PC-9 (cell line): ENCODE measurements at places on chromosomes 3 and 15. TPM values are rescaled to one million over a fixed set of nuclear protein-coding genes. Genes with fewer than 3 reads are reported as not detected.

Gene LYZL4
- not detected in 2 replicates for total RNA-seq

Gene ISL2
- 0.24 and 0.63 TPM in 2 replicates for total RNA-seq

Gene ADCY5
- total RNA-seq: 0.24 TPM in 1 of 2 replicates, not detected in the other

Gene SNUPN
- 37.6 and 40.0 TPM in 2 replicates for total RNA-seq

Gene REC114
- total RNA-seq: not detected in 2 replicates

Gene EFCC1
- 0.24 and 0.43 TPM in 2 replicates for total RNA-seq

Gene ARNT2
- 1.1 and 4.3 TPM in 2 replicates for total RNA-seq

Gene NEK10
- 1.7 and 4.3 TPM in 2 replicates for total RNA-seq

Gene SUCLG2
- 46.6 and 59.4 TPM in 2 replicates for total RNA-seq

Gene PPP1R14D
- total RNA-seq: 0.55 and 0.65 TPM in 2 replicates

Gene UNC13C
- not detected in 2 replicates for total RNA-seq

Gene FEM1B
- 26.3 and 31.6 TPM in 2 replicates for total RNA-seq

Gene C3orf49
- total RNA-seq: not detected in 2 replicates

Gene MOBP
- total RNA-seq: not detected in 2 replicates

Gene RPN1
- total RNA-seq: 185 and 191 TPM in 2 replicates

Gene CHRNA5
- total RNA-seq: 9.5 and 10.7 TPM in 2 replicates

Gene NANOGP8
- not detected in 2 replicates for total RNA-seq

Gene MGLL
- total RNA-seq: 28.2 and 30.7 TPM in 2 replicates

Gene IGSF10
- total RNA-seq: 0.25 and 0.55 TPM in 2 replicates

Gene TMEM158
- total RNA-seq: 7.5 and 11.9 TPM in 2 replicates

Gene SLCO2A1
- 0.44 and 0.70 TPM in 2 replicates for total RNA-seq
